ENCODE measurements at places on chromosomes 12 and 14.

DNA sequence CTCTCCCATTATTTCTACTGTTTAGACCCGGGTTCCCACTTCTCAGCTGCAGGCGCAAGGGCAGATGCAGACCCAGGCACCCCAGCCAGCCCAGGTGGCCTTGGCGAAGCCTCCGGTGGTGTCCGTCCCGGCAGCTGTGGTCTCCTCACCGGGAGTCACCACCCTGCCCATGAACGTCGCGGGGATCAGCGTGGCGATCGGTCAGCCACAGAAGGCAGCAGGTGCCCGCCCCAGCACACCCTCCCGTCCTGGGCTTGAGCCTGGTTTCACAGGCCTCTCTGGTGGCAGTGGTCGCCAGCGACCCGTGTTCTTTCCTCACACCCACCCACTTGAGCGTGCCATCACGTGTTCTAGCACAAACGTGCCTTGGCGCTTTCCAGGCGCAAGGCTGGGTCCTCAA lies 77.4 kb downstream of the DDX51 start:
- DNase-seq, result no peak

GRCh38 chr12:41514907-41515306 lies 326.8 kb downstream of the PDZRN4 start:
- DNase-seq, result no peak

- no peak for DNase-seq
Observed at GRCh38 chr12:126076515-126076914, 1011.3 kb downstream of the AACS start.

DNA sequence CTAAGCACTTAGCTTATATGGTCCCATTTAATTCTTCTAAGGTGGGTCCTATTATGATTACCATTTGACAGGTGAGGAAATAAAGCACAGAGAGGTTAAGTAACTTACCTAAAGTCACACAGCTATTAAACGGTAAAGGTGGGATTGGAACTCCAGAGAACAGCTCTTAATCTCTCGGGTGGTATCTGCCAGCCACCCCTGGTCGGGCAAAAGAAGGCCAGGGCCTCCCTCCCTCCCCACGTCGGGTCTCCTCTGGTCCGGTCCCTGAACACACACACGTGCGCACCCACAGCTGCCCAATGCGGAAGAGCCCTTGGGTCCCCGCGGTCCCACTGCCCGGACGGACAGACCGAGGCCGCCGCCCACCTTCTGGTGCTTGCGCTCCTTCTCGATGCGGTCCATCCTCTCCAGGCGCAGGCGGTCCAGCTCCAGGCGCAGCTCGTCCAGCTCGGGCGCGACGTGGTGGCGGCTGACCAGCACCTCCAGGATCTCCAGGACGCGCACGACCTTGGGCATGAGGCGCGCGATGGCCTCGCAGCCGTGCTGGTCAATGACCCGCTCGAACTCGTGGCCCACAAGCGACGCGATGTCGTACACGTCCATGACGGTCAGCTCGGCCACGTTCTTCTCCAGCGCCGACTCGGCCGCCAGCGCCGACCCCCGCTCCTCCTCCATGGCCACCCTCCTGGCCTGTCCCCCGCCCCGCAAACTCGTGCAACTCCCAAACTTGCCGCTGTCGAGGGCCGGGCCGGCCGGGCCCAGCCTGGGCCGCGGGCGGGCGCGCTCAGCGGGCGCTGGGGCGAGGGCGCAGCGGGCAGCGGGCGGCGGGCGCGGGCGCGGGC lies 490 bp downstream of the RILPL1 start:
- peak; percentile 34 for DNase-seq

GRCh38 chr12:20006871-20007730 lies 361.2 kb upstream of the PDE3A start:
- peak; percentile 83 for DNase-seq

GRCh38 chr14:59507063-59507751 lies 22.9 kb downstream of the JKAMP start:
- peak; percentile 38 for DNase-seq

- DNase-seq, result peak; percentile 72
Observed at GRCh38 chr14:75440733-75441477, 13.1 kb downstream of the JDP2 start.

All from fibroblast of skin of right biceps (primary cell).